ENCODE measurements at places on chromosomes 3 and 15.

- DNase-seq, result peak; percentile 38
These were observed 19.2 kb downstream of the GNB4 start for GRCh38 chr3:179432021-179432420.

DNA sequence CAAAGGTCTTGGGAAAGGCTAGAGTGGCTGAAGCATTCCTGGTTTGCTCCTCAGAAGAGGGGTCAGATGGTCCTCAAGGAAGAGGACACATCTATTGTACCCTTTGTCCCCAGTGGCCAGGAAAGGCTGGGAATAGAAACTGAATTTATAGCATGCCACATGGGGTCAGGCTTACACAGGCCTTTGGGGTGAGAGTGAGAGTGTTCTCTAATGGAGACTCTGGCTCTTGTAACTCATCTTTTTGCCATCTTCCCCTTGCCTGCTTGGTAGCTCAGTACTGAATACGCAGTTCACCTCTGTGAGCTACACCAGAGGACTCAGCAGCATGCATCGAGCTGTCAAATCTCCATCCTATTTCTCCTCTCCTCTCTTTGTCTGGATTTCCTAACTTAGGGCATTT, 87.5 kb downstream of the ATP2B2 start:
- DNase-seq, result no peak

- DNase-seq, result no peak
These were observed 25.4 kb downstream of the TGM4 start for GRCh38 chr3:44899683-44900367.

DNA sequence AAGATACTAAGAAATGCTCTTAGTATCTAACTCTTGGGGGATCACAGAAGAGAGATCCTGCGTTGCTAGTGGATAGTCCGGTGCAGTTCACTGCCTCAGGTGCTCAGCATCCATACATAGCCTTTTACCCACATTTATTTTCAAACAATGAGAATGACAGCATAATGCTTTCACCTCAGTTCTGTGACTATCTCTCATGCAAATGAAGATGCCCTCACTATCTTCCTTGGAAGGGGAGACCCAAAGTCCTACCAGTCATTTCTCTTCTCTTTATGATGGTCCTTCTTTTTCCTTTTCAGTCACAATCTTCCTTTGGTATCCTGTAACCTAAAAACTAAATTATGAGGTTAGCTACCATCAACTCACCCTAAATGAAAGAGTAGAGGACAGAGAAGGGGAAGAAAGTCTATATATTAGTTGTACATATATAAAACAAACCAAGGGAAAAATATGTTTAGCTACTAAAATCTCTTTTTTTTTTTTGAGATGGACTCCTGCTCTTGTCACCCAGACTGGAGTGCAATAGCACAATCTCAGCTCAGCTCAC, 30.9 kb upstream of the SLC28A2 start:
- no peak for DNase-seq

DNA sequence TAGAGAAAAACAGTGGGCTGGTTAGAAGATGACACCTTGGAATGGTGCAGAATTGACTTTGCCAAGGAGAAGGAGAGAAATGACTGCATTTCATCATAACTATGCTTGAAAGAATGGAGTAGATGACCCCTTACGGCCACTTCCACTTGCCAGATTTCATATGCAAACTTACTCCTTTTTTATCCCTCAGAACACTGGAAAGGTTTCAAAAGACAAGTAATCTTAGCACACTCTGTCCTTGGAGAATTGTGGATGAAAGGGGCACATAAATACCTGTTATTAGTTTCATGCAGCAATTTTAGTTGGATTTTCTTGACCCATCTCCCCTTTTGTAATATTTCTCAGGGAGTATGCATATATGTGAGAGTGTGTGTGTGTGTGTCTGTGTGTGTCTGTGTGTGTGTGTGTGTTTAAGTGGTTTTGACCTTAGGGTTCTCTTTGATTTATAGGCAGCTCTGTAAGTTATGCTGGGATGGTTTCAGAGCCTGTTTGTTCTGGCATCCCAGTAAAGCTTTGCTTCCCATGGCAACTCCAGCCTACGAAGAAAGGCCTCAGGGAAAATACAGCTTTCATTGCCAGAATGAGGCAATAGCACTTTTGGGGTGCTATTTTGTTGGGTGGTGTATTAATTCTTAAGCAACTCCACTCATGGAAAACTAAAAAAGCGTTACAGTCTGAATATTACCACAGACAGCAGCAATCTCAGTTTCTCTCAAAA, 122.2 kb upstream of the TP63 start:
- DNase-seq, result no peak

DNA sequence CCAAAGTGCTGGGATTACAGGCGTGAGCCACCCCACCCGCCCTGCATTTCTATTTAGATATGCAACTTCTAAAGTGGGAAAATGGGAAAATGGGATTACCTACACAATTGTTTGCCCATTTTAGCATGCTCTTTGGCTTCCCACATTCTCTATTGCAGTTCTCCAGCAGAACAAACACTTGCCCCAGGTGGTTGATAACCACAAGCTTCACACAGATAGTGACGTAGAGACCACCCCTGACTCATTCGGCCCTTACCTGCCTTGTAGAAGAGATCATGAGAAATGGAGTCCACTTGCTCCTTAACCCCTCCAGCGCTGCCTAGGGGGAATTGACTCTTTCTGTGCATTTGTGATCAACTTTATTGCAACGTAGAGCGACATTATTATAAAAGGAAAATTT, 83.2 kb upstream of the RAP2B start:
- no peak for DNase-seq

DNA sequence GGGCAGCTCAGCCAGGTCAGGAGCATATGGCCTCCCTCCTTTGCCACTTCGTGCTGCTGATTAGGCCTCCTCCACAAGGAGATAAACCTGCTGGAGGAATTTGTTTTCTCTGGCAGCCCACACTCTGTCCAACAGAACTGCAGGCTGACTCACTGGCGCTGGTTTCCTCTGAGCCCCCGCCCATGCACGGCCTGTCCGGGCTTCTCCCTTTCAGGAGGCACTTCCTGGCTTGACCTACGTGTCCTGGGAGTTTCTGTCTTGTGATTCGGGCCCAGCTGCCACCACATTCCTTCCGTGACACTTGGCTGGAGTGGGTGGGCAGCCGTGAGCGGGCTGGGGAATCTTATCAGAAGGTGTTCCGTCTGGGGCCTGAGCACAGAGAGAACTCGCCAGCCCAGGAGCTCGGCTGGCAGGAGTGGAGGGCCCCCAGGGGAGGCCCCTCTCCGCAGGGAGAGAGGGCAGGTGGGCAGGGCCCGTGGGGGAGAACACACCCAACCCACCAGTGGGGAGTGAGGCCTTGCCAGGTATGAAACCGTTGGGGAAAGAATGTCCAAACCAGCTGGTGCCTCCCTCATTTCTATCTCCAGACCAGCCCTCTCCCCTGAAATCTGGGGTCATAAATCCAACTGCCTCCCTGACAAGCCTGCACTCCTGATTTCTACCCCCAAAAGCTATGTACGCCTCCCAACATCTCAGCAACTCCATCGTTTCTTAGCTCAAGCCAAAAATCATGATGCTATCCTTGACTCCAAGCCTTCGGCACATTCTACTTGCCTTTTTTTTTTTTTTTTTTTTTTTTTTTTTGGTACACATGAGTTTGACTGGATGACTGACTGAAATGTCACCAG, 110.6 kb upstream of the MEF2A start:
- DNase-seq, result no peak

DNA sequence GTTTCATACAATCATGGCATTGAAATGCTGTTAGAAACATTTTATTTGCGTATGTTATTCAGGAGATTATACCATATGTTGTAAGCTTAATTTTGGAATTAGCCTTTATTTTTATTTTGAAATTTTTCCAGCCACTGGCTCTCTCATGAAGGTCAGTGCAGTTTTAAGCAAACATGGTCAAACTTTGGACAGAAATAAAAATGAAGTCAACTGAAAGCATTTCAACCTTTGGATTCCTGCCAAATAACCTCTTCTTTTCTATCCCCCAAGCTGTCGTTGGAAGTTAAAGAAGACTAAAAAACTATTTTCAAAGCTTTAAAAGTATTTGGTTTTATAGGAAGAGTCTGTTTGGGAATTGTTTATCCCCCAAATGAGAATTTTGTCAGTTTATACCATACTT, 846.6 kb downstream of the MCTP2 start:
- DNase-seq, result no peak

DNA sequence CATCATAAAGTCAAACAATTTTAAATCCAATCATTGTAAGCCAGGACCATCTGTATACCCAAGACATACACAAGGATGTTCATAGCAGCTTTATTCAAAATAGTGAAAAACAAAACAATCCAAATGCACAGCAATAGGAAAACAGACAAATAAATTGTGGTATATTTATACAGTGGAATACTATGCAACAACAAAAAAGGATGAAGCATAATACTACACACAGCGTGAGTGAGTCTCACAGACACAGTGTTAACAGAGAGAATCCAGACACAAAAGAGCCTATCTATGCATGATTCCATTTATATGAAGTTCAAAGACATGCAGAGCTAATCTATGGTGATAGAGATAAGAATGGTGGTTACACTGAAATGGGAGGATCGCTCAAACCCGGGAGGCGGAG, 5.6 kb upstream of the MUC20 start:
- DNase-seq, result no peak

DNA sequence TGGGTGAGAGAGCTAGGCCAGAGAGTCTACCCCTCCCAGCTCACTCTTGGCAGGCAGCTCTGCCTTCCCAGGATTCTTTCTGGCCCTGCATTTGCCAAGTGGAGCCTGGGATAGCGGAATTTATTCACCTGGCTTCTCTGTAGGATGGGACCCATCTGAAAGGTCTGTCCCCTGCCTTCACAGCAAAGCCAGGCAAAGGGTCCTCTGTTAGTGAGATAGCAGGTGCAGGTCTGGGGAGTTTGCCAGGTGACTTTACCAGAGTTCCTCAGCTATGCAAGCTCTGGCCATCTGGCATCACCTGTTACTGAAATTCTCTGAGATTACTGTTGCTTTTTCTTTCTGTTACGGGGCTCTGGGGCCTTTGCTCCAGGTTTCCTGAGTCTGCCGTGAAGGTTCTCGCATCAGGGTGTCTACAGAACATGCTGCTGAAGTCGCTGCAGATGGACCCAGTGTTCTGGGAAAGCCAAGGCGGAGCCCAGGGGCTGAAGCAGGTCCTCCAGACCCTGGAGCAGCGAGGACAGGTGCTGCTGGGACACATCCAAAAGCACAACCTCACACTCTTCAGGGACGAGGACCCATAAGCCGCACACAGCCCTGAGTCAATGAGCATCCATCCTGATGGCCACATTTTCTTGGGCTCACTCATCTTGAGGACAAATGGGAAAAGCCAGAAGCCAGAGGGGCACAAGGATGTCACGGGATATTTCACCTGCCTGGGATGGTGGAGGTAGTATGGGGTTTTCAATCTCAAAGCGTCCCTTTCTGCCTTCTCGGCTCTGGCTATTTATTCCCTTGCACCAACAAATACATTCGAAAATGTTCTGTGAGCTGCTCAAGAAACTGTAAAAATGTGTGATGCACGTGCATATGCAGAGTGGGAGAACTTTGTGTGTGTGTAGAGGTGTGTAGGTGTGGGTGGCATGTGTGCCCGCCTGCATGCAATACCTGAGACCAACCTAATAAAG, 49.8 kb downstream of the POMGNT2 start:
- DNase-seq, result no peak

GRCh38 chr3:142987707-142988106, 13.7 kb upstream of the U2SURP start:
- DNase-seq, result peak; percentile 27

DNA sequence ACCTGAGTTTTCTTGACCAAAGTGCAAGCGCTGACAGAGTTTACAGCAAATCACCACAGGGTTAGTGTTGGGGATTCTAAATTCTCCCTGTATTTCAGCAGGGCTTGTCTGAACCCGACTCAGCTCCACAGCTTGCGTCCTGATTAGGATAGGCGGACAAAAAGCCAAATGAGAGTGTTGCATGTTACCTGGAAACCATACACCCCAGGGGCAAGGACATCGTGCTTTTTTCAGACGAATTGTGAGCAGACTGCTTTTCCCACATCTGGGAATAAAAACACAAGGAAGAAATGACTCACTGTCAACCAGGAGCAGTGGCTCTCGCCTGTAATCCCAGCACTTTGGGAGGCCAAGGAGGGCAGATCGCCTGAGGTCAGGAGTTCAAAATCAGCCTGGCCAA, 3.0 kb downstream of the DZIP1L start:
- no peak for DNase-seq

- DNase-seq, result peak; percentile 80
These were observed at the start of gene PLSCR2 for GRCh38 chr3:146469150-146470017. PLSCR2 (minus strand) TSS chr3:146469561; CDS start chr3:146459904, 9,657 bp downstream.

DNA sequence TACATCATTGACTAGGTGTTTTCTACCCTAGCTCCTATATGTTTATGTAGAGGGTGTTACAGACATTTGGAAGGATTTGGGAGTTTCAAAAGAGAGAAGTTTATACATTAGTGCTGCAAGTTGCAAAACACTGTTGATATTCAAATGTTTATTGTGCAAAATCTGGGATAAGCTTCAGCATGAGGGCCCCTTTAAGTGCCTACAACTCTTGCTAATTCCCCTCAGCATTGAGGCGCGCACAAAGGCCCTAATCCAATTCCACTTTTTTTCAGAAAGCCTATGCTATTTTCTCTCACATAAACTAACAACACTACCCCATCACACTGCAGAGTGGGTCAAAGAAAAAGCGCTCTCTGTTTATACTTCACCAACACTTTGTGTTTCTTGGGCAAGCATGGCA, 208.0 kb downstream of the NR2F2 start:
- DNase-seq, result no peak

- no peak for DNase-seq
These were observed 27.9 kb upstream of the SLC12A8 start for GRCh38 chr3:125240496-125240895.

DNA sequence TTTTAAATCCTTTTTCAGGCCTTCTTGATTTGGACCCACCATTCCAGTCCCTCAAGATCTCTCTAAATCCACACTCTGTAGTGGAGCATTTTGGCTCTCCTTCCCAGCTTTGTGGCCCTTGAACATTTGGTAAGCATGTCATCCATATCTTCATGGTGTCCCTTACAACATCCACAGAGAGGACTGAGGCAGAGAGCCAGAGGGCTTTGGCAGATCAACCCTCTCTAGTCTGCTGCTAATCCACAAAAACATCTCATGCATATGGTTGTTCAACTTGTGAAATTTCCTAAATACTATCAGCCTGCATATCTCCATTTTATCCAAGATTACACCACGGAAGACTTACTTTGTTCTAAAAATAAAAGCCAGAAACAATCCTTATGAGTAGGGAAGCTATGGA, 23.2 kb downstream of the THRB start:
- DNase-seq, result no peak

- DNase-seq, result no peak
These were observed 13.1 kb upstream of the RPL35A start for GRCh38 chr3:197936819-197937384.

GRCh38 chr3:106813742-106814141, 563.5 kb upstream of the CCDC54 start:
- no peak for DNase-seq

DNA sequence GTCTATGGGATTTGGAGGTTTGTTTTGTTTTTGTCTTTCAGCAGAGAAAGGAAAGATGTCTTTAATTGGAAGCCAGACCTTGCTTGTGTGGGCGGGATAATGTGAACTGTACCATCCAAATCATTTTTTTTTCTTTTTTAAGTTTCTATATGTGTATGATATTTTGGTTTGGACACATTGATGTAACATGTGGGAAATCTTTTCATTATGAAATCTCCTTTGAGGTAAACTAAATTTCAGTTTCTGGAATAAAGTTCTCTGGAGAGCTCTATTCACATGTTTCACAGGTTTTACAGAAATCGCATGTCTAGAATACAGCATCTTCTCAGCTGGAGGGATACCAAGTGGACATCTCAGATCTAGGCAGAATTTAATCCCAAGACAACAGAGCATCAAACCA, 451.5 kb upstream of the MDFIC2 start:
- DNase-seq, result no peak

Data from GM06990 (cell line).